Esophagus squamous epithelium (tissue), 5 donors: ENCODE measurements at places on chromosomes 1 and 21. TPM values are rescaled to one million over a fixed set of nuclear protein-coding genes. Genes with fewer than 3 reads are reported as not detected.

GRCh38 chr21:37529649-37530048 is 163.1 kb downstream of the DYRK1A start:
- no peak for DNase-seq

DNA sequence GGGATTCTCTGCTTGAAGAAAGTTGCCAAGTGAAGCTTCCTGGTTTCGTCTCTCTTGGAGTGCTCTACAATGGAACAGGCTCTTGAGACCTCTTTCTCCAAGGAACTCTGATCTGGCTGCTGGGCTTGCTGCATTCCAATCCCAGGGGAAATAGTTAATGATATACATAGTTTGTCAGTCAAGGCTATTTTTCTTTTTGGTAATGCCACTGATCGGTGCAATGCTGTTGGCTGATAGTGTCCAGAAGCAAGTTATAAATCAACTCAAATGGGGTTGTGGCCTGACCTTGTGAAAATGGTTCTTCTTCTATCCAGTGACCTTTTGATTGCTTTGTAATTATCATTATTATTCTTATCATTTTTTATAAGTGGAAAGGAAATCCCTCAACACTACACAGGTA is 48.4 kb upstream of the TNFSF18 start:
- DNase-seq, result no peak

GRCh38 chr1:202016022-202016810 is 5.8 kb downstream of the ELF3 start:
- no peak for DNase-seq

DNA sequence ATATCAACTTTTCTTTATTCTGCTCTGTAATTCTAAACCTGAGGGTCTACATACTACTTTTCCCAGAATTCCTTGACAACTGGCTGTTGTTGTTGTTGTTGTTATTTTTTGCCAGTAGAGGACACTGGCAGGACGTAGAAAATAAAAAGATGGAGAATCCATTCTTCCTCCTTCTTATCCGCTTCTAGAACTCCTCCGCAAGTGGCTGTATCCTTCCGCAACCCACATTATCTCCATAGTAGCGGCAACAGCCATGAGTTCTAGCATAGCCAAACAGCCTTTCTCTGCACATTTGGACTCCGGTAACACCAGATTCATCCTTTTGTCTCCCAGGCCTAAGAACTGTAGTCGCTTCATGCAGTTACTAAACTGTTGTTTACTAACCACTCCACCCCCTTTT is 91.1 kb upstream of the CACHD1 start:
- DNase-seq, result no peak

- no peak for DNase-seq
These were observed 65.2 kb downstream of the SIK1 start for GRCh38 chr21:43361493-43362296.

DNA sequence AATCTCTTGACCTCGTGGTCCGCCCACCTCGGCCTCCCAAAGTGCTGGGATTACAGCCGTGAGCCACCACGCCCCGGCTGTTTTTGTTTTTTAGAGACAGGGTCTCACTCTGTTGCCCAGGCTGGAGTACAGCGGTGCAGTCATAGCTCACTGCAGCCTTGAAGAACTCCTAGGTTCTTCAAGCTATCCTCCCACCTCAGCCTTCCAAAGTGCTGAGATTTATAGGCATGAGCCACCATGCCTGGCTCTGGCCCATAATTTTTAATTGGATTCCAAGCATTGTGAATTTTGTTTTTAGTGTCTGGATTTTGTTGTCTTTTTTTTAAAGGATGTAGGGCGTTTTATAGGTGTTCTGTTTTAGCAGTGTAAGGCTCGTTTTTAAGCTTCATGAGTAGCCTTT is 28.6 kb upstream of the TXLNA start:
- DNase-seq, result no peak

DNA sequence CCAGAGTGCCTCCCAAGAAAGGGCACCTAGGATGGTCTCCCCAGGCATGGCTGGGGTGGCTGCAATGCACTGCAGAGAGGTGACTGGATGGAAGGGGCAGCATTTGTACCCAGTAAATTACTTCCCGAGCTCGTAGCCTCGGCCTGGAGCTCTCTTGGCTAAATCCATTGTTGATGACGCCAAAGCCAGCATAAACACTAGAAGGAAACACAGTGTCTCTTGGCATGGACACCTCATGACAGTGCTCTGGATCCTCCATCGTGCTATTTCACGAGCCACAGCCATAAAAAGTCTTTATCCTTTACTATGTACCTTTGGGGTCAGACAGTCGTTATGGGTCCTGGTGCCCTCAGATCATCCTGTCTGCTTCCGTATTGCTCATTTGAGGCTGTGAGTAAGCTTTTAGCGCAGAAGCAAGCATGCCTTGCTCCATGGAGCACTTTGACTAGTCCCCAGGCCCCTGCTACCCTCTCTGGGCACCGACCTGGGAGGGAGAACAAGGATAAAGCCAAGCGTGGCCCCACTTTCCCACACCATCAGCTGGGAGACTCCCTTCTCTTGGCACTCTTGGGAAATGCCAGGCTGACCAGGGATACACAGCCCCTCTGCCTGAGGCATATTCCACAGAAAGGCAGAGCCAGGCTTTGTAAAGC is 10.3 kb upstream of the PRELP start:
- no peak for DNase-seq

DNA sequence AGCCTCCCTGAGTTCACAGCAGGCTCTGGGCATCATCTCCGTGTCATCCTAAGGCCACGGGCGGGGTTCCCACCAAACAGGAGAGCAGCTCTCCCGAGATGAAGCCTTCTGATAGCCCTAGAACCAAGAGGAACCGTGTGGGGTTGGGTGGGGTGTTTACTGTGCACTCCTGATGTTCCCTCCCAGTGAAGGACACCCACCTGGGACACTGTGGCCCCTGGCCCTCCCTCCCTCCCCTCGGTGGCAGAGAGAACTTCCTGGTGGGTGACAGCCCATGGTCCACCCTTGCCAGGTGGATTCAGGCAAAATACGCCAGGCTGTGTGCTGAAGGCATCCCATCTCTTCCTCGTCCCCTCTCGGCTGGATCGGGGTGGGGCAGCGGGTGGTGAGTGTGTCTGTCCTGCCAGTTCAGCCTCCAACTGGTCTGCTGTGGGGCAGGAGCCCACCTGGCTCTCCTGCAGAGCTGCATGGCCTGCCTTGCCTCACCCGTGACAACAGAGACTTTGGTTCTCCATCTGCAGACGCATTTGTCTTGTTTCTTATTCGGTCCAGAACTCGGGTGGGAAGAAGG is 15.6 kb upstream of the C1orf174 start:
- DNase-seq, result no peak

- no peak for DNase-seq
These were observed 8.9 kb upstream of the LAX1 start for GRCh38 chr1:203756036-203756435.

TPTE gene
- not detected for total RNA-seq

DNA sequence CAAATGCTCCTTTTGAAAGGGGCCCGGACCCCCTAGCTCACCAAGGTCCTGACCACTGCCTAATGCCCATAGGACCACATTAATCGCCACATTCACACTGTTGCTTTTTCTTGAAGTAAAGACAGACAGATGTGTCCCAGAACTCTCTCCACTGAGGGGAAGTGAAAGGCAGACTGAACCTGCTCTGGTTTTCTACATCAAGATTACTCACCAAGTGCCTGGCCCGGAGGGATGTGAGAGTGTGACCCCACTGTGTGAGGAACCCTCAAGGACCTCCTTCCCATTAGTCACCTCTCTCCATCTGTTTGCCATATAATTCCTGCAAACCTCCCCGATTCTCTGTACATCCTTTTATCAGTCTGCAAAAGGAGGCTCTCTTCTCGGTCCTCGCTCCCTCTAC is 381.5 kb downstream of the OMA1 start:
- DNase-seq, result no peak

GRCh38 chr1:84298684-84299535 is 2.6 kb upstream of the SAMD13 start:
- DNase-seq, result no peak

DNA sequence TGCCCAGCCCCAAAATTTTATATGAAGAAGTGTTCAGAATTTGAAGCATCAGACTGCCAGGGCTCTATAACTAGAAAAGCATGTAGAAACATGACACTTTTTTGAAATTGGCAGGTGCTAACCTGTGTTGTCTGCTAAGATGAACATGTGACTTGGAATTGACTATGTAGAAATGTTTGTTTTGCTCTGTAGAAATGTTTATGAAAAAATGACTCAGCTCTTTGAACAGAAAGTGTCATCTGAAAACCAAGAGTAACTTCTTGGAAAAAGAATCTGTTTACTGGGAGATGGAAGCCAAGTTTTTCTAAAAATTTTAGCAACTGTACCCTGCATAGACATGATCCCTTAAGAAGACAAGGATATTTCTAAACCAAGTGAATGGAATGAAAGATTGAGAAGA is 59.2 kb downstream of the LHX9 start:
- no peak for DNase-seq

GRCh38 chr1:12185036-12185917 is 18.5 kb downstream of the TNFRSF1B start:
- DNase-seq, result no peak

ALPL gene
- 6.4 TPM for total RNA-seq

UQCRHL gene
- total RNA-seq, result 0.76 TPM

- DNase-seq, result no peak
These were observed 115.8 kb downstream of the TBX19 start for GRCh38 chr1:168396508-168396907.

OR6N1 gene
- not detected for total RNA-seq

CNR2 gene
- total RNA-seq, result not detected

FAM229A gene
- 1.4 TPM for total RNA-seq

GRCh38 chr1:78649628-78650027 is at the start of gene IFI44:
TSS of gene IFI44 (plus strand) at chr1:78649831. CDS start at chr1:78650196, 365 bp downstream.
- no peak for DNase-seq

MSH4 gene
- total RNA-seq, result 0.35 TPM
